ENCODE measurements at places on chromosomes 6 and 20.

- DNase-seq = no peak
Observed at GRCh38 chr6:138486249-138487101, 12.8 kb downstream of the NHSL1 start.

GRCh38 chr6:108127826-108128225, 38.0 kb upstream of the NR2E1 start:
- DNase-seq = no peak

GRCh38 chr6:11538819-11539468, 1.4 kb downstream of the TMEM170B start:
- DNase-seq = no peak

- DNase-seq = no peak
Observed at GRCh38 chr6:49264909-49265308, 198.1 kb downstream of the MMUT start.

DNA sequence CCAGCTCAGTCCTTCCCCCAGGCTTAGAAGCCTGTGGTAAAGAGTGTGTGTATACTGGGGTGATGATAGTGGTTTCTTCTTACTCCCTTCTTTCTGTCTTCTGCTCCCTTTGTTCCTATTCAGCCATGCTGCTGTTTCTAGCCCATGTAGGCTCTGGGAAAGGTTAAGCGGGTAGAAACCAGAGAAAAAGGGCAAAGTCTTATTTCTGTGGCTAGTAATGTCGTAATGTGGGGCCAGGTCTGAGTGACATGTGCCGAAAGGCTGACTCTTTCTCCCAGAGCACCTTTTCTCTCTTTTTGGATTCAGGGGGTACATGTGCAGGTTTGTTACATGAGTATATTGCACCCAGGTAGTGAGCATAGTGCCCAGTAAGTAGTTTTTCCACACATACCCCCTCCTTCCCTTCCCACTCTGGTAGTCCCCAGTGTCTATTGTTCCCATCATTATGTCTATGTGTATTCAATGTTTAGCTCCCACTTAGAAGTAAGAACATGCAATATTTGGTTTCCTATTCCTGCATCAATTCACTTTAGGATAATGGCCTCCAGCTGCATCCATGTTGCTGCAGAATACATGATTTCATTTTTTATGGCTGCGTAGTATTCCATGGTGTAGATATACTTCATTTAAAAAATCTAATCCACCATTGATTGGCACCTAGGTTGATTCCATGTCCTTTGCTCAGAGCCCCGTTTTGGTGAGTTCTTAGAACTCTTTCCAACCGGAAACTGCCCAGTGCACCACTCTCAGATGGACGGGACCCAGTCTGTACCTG, 74.3 kb downstream of the EFHC1 start:
- no peak for DNase-seq

DNA sequence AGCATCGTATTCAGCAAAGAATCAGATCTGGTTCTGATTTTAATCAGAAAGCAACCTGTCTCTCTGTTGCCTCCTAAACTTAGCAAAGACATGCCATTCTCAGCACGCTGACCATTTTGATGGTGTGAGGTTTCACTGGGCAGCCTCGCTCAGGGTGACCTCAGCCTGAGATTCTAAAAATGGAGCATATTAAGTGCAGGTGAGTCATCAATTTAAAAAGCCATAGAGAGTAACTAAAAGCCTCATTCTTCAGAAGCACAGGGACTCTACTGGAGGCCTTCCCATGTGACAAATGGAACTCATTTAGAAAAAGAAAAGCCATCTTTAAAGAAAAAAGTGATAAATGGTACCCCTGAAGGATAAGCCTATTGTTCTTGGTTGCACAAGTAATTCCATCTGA, 91.3 kb downstream of the FILIP1 start:
- no peak for DNase-seq

GRCh38 chr6:129115471-129115870, 232.5 kb downstream of the LAMA2 start:
- no peak for DNase-seq

- DNase-seq = no peak
Observed at GRCh38 chr6:50959081-50959641, 140.5 kb downstream of the TFAP2B start.

GRCh38 chr6:113486199-113486598, 370.9 kb upstream of the MARCKS start:
- no peak for DNase-seq

DNA sequence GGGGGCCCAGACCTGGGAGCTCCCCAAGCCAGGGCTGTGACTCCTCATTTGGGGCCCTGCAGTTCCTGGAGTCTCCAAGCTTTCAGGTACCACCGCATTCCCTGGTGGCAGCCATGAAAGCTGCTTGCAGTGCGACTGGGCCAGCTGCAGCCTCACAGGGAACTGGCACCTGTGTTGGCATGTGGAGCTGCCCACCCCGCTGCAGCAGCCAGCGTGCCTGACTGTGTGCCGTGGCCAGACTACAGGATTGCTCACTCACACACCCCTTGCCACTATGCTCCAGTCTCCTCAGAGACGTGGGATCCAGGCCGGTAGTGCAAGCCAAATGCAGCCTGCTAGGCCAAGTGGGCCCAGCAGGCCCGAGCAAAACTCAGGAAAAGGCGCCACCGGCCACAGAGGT, 450.7 kb downstream of the COL12A1 start:
- DNase-seq = no peak

DNA sequence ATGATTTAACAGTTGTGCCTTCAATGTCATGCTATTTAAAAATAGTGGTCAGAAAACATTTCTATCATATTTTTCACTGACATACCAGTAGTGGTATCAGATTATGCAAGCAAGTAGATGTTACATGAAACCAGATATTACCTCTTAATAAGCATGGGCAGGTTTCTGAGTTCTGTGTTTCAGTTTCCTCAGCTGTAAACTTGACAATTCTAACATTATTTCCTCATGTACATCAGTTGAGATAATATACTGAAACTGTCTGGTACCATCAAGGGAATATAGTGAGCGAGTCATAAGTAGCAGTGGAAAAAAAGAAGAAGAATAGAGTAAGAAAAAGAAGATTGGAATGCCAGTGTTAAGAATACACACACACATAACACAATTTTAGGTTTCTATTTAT, 477.9 kb upstream of the MANEA start:
- no peak for DNase-seq

GRCh38 chr6:102553214-102553613, 1159.7 kb downstream of the GRIK2 start:
- no peak for DNase-seq

DNA sequence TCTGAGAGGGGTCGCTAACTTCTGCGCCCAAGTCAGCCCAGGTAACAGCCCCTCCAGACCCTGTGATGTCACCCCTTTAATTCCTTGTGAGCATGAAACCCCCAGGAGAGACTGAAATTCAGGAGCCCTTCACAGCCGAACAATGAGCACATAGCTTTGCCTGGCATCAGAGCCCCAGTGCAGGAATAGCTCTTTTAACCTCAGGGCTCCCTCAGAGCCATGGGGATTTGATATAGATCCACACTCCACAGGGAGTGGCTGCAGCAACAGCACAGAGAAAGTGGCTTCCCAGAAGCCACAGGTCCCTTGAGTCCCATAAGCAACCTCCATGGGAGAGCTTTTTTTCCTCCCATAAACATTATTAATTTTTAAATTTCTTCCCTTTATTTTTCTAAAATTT, 150.0 kb upstream of the MARCKS start:
- no peak for DNase-seq

- DNase-seq = no peak
Observed at GRCh38 chr20:259981-260380, 2.5 kb downstream of the DEFB132 start.

DNA sequence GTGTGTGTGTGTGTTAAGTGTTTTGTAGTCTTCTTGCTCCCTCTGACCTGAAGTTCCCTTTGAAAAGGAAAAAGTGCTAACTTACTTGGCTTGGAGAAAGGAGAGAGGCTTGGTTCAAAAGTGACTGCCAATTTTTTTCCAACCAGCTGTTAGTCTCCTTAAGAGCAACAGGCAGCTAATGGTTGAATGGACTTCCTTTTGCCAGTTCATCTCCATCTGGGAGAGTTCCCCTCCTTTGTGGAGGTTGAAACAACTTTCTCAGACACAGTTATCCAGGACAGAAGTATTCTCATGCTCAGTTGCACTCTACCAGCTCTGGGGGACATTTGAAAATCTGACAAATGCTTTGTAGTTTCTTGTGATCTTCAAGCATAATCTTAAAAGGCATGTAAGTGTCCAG, 4.5 kb downstream of the RIPOR2 start:
- DNase-seq = no peak

DNA sequence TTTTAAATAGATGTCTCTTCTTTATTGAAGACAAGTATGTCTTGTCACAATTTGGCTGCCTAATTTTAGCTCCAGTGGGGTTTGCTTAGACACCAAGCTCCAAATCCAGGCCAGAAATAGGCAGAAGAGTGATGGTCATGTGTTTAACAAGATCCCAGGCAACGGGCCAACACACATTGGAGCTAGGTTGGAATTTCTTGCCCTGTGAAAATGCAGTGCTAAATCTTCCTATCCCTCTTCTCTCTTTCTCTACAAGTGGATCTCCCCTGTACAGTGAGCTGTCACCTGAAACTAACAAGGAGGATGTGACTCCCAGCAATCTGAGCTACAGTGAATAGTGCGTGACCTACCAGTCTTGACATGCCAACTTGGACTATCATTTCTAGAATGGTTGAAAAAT, 65.3 kb upstream of the VGLL2 start:
- DNase-seq = no peak

DNA sequence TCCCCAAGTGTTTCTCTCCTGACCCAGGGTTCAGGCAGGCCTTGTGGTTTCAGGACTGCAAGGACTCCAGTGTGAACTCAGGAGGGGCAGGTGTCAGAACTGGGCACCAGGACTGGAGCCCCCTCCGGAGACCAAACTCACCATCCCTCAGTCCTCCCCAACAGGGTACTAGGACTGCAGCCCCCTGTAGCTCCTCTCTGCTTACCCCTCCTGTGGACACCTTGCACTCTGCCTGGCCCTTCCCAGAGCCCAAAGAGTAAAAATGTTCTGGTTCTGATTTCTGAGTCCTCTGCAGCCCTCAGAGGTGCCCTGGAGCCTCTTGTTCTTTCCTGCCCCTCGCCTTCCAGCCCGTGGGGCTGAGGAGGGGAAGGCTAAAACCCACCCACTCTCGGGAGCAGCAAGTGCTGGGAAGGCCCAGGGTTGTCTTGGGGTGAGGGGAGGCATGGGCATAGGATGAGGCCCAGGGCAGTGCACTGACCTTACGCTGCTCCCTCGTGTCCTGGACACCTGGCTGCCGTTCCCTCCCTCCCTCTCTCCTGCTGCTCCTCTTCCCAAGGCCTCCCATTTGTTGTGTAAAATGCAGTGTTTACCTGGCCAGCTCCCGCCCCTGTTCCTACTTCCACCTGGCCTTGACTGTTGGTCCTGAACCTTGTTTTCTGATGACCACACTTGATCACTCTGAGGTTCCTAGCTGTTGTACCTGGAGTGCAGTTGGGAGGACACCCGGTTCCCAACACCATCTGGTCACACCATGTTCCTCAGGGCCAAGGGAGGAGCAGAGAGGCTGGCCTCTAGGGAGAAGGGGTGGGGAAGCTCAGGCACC, 9.9 kb downstream of the CNPY3 start:
- DNase-seq = no peak

GRCh38 chr6:164838068-164838615, 471.3 kb downstream of the C6orf118 start:
- DNase-seq = no peak

DNA sequence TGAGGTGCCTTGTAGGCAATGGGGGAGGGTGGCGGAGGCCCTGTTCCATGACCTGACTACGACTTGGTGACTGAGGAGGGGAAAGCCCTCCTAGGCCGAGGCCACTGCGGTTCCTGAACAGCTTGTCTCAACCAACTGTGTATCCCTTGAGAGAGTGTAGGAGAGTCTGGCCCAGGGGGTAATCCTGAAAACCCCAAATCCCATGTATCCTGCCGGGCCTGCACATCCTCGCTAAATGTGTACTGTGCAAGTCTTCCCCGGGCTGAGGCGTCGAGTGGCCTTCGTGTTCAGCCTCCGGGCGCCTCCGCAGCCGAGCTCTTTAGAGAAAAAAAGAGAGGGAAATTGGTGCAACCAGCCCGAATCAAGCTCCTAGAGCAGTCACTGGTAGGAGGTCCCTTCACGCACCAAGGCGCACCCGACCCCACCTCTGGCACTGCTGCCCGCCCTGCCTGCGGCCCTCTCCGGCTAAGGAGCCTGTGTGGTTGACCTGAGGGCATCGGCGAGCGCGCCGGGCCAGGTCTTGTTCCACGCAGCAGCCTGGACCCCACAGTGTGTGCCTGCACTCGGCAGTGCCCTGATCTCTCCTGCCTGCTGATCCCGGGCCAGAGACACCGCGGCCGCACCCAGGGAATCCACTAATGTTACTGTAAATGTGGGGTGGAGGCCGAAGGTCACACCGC, 7.3 kb downstream of the SIM1 start:
- DNase-seq = no peak

GRCh38 chr6:170372380-170373325, 66.1 kb downstream of the FAM120B start:
- no peak for DNase-seq

- no peak for DNase-seq
Observed at GRCh38 chr20:62760471-62760855, 35.8 kb upstream of the MRGBP start.

GRCh38 chr6:111764238-111765175, 108.7 kb downstream of the FYN start:
- no peak for DNase-seq

DNA sequence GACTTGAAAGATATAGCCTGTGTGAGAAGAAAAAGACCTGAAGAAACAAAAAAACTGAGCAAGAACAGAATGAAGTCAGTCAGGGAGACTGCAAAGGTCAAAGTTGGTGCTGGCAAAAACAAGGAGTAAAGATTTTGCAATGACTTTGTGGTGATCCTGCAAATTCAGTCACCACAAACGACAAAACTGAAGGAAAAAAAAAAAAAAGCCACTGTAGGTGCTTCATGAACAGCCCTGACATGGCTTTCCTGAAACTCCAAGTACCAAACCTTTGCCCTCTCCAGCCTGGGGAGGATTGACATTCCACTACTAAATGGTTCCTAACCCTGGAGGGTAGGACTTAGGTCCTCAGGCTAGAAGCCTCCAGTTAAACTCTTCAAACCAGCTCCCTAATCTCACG, 114.7 kb upstream of the BEND3 start:
- no peak for DNase-seq

- DNase-seq = no peak
Observed at GRCh38 chr6:125913864-125914351, 42.7 kb upstream of the HINT3 start.

DNA sequence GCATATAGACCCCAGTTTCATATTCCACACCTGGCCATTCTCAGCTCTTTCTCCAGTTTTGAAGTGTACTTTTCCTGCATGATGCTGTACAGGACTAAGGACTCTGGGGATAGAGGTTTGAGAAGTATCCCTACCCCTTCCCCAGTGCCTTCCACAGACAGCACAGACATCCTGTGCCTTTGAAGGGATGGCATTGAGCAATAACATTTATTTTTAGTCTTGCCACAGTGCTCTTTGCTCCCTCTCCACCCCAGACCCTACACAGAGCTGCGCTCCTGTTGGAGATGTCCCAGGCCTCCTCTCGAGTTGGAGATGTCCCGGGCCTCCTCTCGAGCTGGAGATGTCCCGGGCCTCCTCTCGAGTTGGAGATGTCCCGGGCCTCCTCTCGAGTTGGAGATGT, 275.8 kb downstream of the FARS2 start:
- no peak for DNase-seq

- no peak for DNase-seq
Observed at GRCh38 chr20:58605292-58606065, 45.6 kb upstream of the STX16 start.

- DNase-seq = no peak
Observed at GRCh38 chr20:20075032-20075431, 22.7 kb downstream of the CFAP61 start.

Data from naive thymus-derived CD4-positive, alpha-beta T cell (primary cell).